ENCODE measurements at places on chromosomes 12 and 14.

- DNase-seq, result no peak
Observed at GRCh38 chr12:50589650-50590435, 85.1 kb downstream of the DIP2B start.

- DNase-seq, result no peak
Observed at GRCh38 chr14:32474478-32475195, 145.5 kb downstream of the AKAP6 start.

DNA sequence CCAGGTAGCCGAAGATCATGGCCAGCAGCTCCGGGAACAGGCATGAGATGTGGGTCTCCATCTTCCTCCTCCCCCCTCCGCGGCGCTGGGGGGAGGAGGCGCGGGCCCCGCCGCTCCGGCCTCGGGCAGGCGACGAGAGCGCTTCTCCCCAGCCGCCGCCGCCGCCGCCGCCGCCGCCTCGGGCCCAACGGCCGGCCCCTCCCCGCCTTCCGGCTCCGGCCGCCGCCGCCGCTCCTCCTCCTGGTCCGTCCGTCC lies 448 bp downstream of the FBXL14 start:
- DNase-seq, result peak; percentile 83

DNA sequence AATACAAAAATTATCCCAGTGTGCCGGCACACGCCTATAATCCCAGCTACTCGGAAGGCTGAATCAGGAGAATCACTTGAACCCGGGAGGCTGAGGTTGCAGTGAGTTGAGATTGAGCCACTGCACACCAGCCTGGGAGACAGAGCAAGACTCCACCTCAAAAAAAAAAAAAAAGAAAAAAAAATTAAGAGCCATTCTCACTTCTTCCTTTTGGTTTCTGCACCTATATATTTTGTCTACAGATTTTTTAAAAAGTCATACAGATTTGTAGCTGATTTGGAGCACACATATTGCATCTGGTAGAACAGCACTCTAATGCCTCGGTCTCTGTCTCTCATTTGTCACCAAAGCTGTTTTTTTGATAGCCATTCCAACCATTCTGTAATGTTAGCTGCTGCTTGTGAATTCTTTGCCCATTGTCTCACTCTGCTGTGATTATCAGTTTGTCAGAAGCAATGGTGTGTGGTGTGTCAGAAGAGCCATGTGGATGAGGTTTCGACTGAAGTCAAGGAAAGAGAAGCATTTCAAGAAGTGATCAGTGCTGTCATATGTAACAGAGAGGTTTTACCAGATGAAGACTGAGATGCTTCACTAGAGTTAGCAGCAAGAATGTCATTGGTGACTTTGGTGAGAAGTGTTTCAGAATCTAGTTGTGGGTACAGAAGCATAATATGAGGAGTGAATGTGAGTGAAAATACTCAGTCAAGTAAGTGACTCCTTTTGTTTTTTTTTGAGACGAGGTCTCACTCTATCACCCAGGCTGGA lies 8.7 kb upstream of the KTN1 start:
- DNase-seq, result no peak

DNA sequence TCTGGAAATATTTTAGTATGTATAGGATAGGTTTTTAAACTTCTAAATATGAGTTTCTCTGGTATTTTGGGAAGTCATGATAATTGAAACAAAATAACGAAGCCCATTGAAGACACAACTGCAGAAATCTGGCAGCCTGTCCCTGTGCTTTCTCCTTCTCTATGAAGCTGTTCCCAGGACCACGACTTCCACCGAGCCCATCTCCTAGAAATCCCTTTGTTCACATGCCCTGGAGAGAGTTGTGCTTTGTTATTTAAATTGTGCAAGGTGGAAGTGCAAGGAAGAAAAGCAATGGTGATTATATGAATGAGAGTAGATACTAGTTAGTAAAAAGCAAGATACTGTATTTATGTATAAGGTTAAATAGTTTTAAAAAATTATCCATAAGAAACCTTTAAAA lies 32.2 kb downstream of the STK38L start:
- DNase-seq, result no peak

DNA sequence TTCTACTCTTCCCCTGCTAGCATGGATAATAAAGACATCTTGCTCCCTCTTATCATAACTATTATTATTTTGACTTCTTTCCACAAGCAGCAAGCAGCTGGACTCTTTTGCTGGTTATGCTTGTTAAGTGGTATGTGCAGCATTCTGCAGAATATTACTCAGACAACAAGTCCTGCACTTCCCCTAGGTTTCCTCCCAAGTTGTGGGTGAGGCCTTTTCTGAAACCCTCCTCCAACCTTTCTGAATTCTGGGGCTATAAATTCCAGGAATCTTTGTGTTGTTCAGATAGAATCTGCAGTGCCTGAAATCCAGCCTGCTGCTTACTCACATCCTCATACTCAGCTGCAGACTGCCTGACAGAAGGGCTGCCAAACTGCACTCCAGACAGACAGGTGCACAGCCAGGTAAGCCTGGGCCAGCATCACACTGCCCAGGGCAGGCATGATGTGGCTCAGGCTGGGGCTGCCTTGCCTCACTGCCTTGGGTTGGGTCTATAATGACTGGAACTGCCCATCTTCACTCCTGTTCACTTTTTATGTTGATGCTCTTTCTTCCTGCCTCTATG lies 6.2 kb upstream of the DHRS2 start:
- no peak for DNase-seq

DNA sequence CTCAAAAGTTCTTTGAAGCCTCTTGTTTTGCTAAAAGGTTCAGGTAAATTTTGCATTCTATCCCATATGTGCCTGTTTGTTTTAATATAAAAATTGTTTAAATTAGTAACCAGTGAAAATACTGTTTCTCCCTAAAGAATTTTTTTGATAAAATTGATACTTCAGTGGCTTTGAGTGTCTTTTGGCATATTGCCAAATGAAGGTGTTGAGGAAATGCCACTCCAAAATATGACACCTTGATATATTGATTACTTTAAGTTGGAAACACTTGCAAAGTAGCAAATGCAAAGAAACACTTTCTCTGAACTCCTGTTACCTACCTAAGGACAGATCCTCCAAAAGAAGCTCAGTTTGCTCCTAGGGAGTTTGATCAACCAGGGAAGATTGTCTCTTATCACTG lies 8.4 kb downstream of the STYX start:
- no peak for DNase-seq

- no peak for DNase-seq
Observed at GRCh38 chr14:102277874-102278630, 26.9 kb downstream of the MOK start.

Measured in suppressor macrophage treated with lipopolysaccharide for 4 hours (primary cell).